ENCODE measurements at places on chromosomes 16 and 17. TPM values are rescaled to one million over a fixed set of nuclear protein-coding genes. Genes with fewer than 3 reads are reported as not detected.

Gene KRTAP3-1
- not detected for total RNA-seq

Gene CDRT15L2
- total RNA-seq, result not detected

Gene CCL7
- total RNA-seq, result not detected

Gene DNAI2
- not detected for total RNA-seq

Gene ZNF286A
- total RNA-seq, result 19.3 TPM

Gene DLX4
- total RNA-seq, result not detected

Gene KRTAP4-6
- total RNA-seq, result not detected

Data from skeletal muscle tissue (tissue), 5 donors.